Activated CD4-positive, alpha-beta T cell treated with anti-CD3 and anti-CD28 coated beads for 1 hour (primary cell): ENCODE measurements at places on chromosomes 7 and 10.
A peak's percentile ranks its signal among the peaks of the same experiment; 100 is the strongest.

DNA sequence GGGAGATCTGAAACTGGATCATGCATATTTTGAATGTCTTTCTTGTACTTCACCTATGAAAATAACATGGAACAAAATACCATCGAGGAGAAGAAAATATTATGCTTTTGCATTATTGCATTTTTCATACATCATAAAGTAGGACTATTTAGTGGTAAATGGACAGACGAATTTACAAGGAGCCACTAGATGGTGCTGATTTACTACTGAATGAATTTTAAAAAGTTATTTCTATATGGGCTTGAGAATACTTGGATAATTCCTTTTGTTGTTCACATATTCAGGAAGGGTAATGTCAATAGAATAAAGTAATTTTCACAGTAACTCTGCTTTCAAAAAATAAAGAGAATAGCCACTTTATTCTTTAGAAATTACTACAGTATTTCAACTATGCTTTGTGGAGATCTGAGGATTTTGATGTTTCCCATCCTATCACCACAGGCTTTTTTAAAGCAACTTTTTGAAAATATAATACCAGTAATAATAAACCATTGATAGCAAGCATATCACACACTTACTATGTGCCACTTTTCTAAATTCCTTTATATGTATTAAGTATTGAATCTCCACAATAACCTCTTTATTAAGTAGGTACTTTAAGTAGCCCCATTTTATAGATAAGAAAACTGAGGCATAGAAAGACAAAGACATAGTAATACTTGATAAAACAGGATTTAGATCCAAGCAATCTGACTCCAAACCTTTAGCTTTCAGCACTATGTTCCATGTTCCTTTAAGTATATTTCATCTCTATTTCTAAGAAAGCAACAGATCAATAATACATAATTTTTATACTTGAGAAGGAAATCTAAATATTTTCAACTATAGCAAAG is 38.6 kb downstream of the NEBL start:
- no peak for DNase-seq

DNA sequence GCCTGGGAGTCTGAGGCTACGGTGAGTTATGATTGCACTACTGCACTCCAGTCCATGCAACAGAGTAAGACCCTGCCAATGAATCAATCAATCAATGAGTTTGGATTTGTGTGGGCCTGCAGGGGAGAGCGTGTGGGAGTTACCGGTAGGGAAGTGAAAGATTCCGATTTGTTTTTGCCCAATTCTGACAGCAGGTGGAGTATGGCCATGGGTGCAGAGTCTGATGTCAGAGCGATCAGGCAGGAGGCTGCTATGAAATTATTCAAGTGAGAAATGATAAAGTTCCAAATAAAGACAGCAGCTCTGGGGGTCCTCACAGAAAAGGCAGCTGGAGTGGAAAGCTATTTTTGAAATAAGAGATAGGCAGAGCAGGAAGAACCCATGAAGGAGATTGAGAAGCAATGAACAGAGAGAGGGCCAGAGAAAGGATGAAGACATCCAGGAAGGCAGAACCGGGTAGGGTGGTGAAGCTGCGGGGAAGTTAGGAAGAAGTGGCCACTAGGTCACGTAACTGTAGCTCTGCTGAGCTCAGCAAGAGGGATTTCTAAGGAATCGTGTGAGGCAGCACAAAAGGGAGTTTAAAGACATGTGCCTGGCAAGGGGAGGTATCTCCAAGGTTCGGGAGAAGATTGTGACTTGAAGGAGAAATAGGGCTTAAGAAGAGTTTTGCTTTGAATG is 93.7 kb upstream of the NMT2 start:
- no peak for DNase-seq

DNA sequence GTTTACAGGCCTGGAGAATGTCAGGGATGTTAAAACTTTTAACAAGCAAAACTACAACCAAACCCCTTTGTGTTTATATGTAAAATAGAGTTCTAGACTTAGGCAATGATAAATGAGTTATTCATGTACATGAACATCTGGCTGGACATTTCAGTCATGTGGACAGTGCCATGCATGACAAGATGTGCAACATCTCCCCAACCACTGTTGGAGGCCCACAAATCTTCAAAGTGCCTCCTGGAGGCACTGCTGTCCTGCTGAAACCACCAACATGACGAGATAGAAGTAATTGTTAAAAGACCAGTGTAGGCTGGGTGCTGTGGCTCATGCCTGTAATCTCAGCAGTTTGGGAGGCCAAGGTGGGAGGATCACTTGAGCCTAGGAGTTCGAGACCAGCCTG is 18.4 kb downstream of the PPIA start:
- DNase-seq: no peak

DNA sequence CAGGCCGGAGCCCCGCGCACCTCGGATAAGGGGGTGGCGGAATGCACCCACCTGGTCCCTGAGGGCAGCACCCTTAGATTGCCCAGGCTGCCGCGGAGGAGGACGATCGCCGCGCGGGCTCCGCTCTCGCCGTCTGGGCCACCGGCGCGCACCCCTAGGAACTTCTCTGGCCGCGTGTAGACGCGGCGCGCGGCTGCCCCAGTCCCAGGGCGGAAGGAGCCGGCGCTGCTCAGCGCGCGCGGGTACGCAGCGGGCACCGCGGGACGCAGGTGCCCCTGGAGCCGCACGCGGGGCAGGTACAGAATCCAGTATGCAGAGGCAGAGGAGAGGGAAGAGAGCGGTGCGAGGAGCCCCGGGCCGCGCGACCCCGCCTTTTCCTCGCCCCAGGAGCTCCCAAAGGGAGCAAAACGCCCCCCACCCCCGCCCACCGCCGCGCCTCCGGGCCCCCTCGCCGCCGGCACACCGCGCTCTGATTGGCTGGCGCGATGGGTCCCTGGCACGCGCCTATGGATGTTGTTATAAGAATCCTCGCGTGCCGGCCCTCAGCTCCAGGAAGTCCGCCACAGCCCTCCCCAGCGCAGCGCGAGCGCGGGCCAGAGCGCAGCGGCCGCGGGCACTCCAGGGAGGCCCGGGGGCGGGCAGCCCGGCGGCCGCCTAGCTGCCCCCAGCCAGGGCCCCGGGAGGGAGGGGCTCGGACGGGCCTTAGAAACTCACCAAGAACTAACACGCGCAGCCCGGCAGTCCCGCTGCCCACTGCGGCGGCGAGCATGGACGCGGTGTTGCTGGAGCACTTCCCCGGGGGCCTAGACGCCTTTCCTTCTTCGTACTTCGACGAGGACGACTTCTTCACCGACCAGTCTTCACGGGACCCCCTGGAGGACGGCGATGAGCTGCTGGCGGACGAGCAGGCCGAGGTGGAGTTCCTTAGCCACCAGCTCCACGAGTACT is at the start of gene PTF1A:
Gene PTF1A, plus strand, starts transcription at position 549 of the 948 bp plus-strand sequence. Its CDS starts 219 bp downstream, at position 768.
- DNase-seq: no peak

DNA sequence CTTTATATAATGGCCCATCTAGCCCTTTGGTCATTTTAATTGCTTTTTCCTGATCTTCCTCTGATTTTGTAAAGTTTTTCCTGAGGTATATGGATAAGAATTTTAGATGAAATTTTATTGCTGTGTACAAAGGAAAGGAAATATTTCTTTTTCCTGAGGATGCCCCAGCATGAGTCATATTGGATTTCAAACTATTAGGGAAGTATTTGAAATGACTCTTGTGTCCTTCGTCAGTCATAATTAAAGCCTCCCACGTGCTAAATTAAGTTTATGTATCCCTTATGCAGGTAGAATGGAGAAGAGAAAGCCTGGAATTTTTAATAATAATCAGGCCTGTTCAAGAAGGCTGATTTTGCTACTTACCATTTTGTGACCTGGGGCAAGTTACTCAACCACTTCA is 82.6 kb upstream of the GLI3 start:
- DNase-seq: no peak

GRCh38 chr10:96287392-96288105 is 16.2 kb upstream of the BLNK start:
- no peak for DNase-seq

DNA sequence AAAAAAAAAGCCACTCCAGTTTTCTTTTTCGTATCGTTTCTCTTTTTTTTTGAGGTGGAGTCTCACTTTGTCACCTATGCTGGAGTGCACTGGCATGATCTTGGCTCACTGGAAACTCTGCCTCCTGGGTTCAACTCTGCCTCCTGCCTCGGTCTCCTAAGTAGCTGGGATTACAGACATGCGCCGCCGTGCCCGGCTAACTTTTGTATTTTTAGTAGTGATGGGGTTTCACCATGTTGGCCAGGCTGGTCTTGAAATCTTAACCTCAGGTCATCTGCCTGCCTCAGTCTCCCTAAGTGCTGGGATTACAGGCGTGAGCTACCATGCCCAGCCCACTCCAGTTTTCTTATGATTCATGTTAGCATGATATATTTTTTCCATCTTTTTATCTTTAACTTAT is 92.7 kb downstream of the ANKRD61 start:
- no peak for DNase-seq

GRCh38 chr7:95549818-95550529 is 46.3 kb downstream of the PDK4 start:
- DNase-seq: no peak

GRCh38 chr10:43322769-43323168 is 48.7 kb upstream of the FXYD4 start:
- peak; percentile 64 for DNase-seq

- DNase-seq: no peak
These were observed 147.4 kb upstream of the AGR3 start for GRCh38 chr7:17029150-17029549.

DNA sequence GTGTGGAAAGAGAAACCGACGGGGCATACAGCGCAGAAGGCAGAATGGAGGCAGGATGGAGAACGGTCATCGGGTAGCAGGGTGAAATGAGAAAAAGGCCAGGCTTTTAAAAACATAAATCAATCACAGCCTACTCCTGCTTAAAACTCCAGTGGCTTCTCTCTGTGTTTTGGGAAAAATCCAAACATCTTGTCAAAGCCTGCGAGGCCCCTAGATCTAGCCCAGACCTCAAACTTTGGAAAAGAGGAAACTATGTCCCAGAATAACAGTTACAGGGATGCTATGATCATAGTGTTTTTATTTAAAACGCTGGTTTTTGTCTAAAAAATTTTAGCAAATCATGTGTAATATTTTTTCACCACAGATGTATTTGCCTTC is 41.1 kb downstream of the PPP1R3C start:
- DNase-seq: no peak

GRCh38 chr7:27182861-27183681 is 2.0 kb downstream of the HOXA11 start:
- DNase-seq: peak; percentile 7

DNA sequence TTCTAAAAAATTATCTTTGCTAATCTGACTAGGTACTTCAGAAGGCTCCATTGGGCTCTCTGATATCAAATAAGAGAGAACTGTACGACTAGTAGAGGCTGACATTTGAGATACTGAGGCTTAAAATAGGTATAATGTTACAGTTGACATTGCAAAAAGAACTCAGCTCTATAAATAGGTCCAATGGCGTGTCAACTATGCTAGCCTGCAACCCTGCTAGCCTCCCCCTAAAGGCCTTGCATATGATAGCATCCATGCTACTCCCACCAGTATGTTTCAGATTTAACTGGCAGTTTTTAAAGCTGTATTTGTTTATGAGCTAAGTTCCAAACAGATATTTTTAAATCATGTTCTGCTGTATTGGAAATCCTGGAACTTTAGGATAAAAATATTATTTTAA is at the start of gene PPP1R3A:
Gene PPP1R3A, minus strand, starts transcription at position 64 of the 400 bp plus-strand sequence. Its CDS starts 13 bp downstream, at position 51.
- no peak for DNase-seq

DNA sequence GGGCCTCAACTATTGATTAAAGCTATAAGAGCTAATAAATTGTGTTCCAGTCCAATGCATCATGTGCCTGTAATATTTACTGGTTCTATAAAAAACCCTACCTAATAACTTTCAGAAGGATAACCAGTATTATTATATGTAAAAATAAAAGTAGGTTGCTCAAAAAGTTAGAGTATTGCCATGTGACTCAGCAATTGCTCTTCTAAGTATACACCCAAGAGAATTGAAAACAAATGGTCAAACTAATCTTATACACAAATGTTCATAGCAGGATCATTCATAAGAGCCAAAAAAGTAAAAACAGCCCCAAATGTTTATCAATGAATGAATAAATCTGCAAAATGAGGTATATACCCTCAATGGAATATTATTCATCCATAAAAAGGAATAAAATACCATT is 89.5 kb upstream of the TES start:
- DNase-seq: no peak

GRCh38 chr10:34528320-34528719 is 286.8 kb downstream of the PARD3 start:
- no peak for DNase-seq

GRCh38 chr7:66043681-66044497 is 31.7 kb upstream of the ASL start:
- DNase-seq: no peak

GRCh38 chr7:143217806-143218205 is 4.0 kb upstream of the TAS2R40 start:
- no peak for DNase-seq

DNA sequence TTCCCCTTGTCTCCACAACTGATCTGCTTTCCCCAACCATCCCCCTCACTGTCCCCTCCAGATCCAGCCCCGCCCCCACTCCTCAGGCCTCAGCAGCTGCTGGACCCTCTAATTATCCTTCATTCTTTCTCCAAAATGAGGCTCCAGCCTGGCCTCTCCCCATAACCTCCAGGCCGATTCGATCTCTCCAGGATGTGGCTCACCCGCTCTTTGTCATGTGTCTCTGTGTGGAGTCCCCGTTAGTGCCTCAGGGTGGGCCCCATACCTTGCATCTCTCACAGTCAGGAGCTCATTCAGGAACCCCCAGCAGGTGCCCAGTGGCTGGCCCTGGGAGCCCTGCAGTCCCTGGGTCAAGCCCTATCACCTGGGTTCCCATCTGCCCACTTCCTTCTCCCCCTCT is 1.3 kb downstream of the PILRA start:
- DNase-seq: no peak

DNA sequence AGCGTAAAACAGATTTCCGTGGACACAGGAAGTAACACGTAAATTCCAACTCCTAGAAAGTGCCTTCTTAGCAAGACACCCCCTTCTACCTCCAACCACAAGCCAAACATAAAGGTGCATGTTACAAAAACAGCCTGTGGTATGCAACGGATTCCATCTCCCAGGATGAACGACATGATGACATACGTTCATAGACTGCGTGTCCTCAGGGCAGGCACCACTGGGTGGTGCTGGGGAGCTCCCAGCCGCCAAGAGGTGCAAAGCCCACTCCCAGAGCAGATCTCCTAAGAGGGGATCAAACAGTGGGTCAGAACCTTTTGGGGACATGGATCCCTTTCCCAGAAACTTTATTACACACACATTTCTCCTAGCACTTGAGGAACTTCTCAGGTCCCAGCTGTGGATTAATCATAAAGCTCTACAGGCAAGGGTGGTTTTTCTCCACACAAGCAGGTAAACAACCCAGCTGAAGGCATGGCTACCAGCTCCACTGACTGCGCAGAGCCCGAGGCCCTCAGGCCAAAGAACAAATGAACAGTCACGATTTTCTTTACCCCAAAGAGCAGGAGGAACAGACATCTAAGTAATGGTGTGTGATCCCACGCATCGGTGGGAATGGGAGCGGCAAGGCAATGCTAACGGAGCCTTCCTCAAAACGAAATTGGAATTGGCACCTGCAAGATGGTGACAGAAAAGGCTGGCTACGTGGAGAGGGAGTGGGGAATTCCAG is 13.8 kb downstream of the PSAP start:
- no peak for DNase-seq
